Hypothalamus (tissue), 51 donors: ENCODE measurements at places on chromosomes 16 and 17.

DNA sequence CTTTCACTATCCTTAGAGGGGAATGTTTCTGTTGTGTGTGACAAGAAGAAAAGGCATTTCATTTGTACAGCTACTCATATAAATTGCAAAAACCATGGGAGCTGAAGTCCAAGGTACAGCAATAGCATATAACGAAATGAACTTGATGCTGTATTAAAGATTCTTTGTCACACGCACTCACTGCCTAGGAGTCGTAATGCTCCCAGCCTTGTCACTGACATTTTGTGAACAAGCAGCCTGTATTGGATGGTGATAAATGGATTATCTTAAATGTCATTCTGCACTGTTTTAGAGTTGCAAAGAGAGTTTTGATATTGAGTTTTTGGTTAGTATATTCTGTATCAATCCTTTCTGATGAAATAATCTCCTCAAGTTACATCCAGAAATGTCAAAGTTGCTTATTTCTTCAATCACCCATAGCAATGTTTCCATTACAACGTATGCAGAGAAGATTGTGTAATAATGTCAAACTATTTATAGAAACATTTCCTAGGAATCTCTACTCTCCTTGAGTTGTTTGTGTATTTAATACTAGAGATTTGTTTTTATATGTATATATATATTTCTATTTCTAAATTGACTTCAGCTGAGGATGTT is 270.6 kb downstream of the FTO start:
- DNase-seq: no peak

- no peak for DNase-seq
Measured at GRCh38 chr17:57553526-57553925, 191.6 kb downstream of the CCDC182 start.

- no peak for DNase-seq
Measured at GRCh38 chr16:83847371-83848225, 39.8 kb downstream of the HSBP1 start.

GRCh38 chr16:25030420-25031131 is 15.4 kb upstream of the ARHGAP17 start:
- no peak for DNase-seq

DNA sequence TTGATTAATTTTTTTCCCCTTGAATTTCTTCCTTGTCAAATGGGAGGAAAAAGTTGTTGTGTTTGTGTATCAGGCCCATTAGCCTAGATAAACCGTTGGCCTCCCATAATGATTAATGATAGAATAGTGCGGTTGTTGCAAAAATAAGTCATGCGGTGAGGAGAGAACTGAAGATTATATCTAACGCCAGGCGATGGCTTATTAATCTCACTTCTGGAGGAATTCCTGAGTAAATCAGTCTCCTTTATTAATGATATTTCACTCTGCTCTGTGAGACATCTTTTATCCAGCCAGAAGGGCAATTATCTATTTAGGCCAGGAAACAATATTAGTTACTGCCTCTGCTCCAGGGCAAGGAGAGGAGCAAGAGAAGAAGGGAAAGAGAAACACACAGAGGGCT is 107.3 kb downstream of the IRX5 start:
- DNase-seq: no peak
